ENCODE measurements at places on chromosomes 1 and 21.

DNA sequence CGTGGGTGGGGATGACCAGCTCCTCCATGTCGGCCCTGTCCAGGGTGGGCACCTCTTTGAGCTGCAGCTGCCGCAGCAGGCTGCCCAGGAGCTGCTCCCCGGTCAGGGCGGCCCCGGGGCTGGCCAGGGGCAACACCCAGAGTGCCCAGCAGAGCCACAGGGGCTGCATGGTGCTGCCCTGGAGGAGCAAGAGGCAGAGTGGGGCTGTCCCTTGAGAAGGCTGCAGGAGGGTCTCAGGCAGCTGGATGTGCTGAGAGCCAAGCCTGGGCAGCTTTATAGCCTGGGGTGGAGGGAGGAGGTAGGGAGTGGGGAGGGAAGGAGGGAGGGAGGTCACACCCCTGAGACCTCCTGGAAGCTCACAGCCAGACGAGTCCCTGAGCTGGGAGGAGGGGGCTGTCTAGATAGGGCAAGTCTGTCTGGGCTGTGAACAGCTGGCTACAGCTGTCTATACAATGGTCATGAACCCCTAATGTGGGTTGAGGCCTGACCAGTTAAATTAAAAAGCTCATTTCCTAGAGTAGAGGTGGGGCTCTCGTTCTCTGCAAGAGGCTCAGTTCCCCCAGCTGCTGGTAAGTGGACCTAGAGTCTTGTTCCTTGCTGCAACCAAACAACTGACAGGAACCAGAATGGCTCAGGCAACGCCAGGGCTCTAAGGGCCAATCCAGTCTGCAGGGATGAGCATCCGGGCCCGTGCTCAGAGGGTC lies at the start of gene LEFTY1:
TSS of gene LEFTY1 (minus strand) at position 249 of the 704 bp plus-strand sequence. CDS start at position 169, 80 bp downstream.
- no peak for DNase-seq

DNA sequence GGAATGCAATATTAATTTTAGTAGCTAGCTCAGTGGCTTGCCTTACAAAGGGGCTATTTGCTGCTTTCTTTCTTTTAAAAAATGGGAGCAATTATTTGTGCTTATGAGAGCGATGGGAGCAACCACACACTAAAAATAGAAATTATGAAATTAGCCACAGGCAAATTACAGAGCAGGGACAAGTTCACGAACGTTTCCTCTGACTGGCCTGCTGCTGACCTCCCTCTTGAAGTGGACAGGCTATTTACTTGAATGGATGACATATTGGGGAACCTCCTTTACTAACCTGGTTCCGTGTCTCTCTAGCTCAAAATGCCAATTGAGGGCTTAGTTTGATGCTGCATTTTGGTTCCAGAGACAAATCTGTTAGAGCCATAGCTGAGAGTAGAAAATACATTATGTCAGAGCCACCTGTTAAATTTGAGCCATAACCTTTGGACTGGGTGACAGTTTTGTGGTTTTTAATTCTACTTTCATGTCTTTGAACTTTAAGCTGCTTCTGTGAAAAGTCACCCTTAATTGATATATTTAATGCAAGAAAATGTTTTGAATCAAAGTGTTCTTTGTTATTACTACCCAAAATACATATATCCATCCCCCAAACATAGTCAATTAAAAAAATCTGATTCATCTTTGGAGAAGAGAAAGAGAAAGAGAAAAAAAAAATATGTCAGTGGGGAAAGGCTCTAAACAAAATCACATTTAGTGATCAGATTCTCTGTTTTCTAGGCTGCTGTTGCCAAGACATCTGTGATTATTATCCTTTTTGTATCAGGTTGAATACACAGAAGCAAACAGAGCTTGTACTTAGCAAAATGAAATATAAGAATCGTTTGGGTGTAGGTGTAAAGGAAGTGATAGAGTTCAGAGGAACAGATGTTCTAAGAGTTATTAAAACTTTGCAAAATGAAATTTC lies 351.9 kb downstream of the ADGRL2 start:
- no peak for DNase-seq

- peak; percentile 16 for DNase-seq
These were observed 29.9 kb upstream of the TMEM61 start for GRCh38 chr1:54950369-54951163.

DNA sequence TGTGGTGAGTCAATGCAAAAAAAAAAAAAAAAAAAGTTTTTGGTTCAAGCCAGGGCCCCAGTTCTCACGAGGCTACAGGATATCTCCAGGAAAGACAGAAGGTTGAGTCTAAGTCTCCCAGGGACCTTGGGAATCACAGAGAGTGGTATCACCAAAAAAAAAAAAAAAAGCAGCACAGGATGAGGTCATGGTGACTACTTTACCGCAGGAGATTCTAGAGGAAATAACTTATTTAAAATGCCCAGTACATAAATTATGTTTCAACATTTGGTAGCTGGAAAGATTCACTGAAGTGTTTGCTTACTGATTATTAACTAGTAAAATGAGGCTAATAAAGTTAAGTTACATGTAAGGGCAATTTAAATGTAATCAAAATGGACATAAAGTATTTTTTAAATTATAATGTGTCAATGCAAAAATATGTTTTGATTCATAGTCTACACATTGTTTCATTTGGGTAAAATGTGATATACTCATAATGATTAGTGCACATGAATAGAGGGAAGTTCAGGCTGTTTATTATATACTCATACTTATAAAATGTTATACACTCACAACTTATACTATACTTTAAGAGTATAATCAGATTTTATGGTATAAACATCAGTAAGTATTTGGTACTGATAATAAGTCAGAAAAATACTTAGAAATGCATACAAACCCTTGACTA lies 84.1 kb downstream of the PLPPR5 start:
- no peak for DNase-seq

GRCh38 chr1:6065093-6065858 lies 19.6 kb downstream of the KCNAB2 start:
- DNase-seq, result no peak

- DNase-seq, result no peak
These were observed 54.6 kb downstream of the PRDM2 start for GRCh38 chr1:13754510-13755103.

GRCh38 chr1:203001986-203002385 lies 5.2 kb upstream of the TMEM183A start:
- DNase-seq, result no peak

GRCh38 chr1:227999056-227999930 lies 7.5 kb upstream of the WNT3A start:
- peak; percentile 59 for DNase-seq

DNA sequence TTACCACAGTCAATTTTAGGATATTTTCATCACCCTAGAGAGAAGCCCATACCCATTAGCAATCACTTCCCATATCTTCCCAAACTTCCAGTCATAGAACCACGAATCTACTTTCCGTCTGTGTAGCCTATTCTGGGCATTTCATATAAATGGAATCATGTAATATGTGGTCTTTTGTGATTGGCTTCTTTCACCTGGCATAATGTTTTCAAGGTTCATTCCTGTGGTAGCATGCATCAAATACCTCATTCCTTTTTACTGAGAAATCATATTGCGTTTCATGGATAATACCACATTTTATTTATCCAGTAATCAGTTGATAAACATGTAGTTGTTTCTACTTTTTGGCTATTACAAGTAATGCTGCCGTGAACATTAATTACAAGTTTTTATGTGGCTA lies 21.5 kb downstream of the DESI2 start:
- DNase-seq, result no peak

GRCh38 chr1:19563324-19564097 lies 78.2 kb upstream of the CAPZB start:
- DNase-seq, result no peak

DNA sequence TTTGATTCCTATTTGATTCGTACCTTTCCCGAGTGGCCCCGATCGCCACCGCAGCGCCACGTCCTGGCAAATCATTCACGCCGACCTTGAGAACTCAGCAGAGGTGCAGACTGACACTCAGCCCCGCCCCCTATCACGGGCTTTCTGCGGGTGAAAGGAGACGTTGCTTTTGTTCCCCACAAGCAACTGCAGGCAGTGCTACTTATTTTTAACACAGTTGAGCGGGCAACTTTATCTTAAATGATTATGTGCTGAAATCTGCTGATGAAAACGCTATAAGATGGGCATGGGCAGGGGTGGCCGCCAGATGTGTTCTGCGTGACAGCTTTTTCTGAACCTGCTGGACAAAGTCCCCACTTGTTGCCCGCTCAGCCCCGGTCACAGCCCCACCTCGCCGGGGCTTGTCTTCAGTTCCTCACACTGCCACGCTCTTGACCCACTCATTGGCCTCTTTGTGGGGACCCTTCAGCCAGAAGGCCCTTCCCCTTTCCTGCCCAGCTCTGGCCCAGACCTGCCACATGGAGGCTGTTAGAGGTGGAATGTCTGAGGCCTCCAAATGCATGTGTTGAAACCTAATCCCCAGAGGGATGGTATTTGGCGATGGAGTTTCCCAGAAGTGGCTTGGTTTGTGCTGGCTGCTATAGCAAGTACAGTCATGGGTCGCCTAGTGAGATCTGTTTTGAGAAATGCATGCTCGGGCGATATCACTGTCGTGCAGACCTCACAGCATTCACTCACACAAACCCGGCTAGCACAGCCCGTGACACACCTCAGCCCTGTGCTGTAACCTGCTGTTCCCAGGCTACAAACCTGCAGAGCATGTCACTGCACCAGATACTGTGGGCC lies 15.7 kb upstream of the PDXK start:
- no peak for DNase-seq

DNA sequence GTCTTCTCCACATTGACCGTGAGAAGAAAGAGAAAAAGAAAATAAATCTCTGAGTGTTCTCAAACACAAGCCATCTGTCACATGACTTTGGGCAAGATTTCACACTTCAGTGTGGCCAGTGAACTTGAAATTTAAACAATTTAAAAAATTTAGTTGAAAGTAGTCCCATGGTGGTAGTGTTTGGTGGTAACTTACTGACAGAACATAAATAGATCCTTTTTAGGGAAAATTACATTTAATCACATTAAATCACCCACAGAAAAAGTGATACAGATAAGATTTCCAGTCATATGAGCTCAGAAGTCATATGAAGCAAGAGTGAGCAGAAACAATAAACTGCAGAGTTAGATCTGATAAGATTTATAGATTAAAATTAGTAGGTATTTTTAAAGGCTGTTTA lies 31.9 kb upstream of the SGIP1 start:
- DNase-seq, result no peak

DNA sequence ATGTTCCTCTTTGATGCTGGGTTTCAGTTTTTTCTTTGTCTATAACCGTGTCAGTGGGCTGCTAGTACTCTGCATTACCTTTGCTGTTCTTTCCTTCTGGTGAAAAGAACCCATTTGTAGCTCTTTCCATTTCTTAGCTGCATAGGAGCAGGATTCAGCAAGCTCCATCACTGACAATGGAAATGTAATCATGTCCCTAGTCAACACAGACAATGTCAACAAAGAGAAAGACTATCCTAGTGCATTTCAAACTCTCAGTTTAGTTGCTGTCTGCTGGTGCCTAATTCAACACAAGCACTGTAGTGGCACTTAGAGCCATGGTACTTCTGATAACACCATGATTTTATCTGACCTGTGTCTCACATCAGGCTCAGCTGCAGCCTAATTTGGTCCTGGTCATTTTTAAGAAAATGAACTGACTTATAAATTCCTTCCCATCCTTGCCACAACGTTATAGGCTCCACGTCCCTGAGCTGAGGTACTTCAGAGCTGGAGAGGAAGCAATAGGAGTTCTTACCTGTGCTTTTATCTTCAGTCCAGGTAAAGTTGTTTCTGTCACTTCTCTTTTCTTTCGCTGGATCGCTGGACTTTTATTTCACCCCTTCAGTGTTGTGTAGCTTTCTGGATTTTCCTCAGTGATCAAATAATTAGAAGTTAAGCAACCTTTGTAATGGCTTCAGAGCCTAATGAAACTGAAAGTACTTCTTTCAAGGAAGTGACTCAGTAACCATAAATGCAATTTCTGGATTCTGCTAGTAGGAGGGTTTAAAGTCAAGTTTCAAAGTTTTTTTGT lies at the start of gene GBP3:
TSS of gene GBP3 (minus strand) at position 700 of the 793 bp plus-strand sequence. CDS start 2,145 bp downstream, outside the sequence.
- no peak for DNase-seq

- no peak for DNase-seq
These were observed 120.3 kb downstream of the ATG4C start for GRCh38 chr1:62903982-62904855.

GRCh38 chr1:151972542-151973248 lies 21.0 kb downstream of the S100A10 start:
- DNase-seq, result no peak

DNA sequence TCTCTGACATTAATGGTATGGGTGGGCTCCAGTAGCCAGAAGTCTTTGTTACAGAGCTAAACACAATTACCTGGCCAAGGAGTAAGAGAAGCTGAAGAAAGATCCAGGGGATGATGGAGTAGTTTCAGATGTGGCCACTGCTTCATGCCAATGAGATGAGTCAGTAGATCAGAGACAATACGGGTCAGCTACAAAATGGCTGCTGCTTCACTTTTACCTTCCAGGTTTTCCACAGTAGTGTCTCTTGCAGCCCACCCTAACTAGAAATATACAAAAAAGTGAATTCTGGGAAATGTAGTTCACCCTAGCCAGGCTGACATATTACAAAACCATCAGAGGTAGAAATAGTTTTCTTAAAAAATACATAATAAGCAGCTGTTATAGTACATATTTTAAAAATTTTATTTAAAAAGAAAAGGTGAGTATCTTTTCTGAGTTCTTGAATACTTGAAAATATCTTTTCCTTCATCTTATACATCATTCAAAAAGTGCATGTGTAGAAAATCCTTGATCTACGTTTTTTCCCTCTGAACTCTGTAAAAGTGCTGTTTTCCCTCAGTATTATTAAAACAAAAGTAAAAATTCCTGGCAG lies 36.1 kb downstream of the LRIF1 start:
- no peak for DNase-seq

GRCh38 chr1:81221564-81221963 lies 579.2 kb upstream of the ADGRL2 start:
- DNase-seq, result no peak

- no peak for DNase-seq
These were observed 137.0 kb downstream of the PLPP3 start for GRCh38 chr1:56442290-56442877.

DNA sequence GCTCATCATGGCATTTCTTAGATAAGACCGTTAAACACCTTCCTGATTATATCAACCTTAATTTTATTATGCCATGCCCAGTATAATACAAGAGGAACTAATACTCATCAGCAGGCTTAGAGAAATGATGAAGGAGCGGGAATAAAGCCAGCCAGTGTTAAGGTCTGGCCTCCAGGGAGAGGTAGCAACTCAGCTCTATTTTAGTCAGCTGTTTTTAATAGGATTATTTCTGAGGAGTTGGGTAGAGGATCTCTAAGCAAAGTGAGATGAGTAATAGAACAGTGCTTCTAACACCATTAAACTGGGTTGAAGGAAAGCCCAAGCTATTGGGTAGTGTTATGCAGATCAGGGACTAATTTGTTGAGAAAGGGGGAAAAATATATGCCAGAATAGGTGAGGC lies 921.5 kb downstream of the TTLL7 start:
- DNase-seq, result no peak

DNA sequence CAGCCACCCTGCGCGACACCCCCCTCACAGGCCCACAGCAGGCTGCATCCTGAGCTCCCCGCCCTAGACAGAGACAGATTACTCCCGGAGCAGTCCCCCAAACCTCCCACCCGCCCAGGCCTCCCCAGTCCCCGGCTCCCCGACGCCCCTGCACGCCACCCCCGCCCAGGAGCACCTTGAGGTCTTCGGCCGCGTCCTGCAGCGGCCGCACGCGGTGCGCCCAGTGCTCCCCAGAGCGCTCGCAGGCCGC lies 731 bp downstream of the TRIM11 start:
- DNase-seq, result no peak

Data from T follicular helper cell (primary cell).